T-helper 2 cell (primary cell): ENCODE measurements at places on chromosomes 16 and 17.

- no peak for DNase-seq
Observed at GRCh38 chr16:31714903-31715504, 158.6 kb upstream of the ZNF267 start.

- DNase-seq, result no peak
Observed at GRCh38 chr17:73586921-73587602, 57.2 kb downstream of the SDK2 start.

GRCh38 chr17:50903604-50904517 lies 37.7 kb upstream of the TOB1 start:
- DNase-seq, result peak; percentile 22

- no peak for DNase-seq
Observed at GRCh38 chr16:88508868-88509748, 56.0 kb downstream of the ZFPM1 start.

- no peak for DNase-seq
Observed at GRCh38 chr16:23310217-23310616, 8.1 kb downstream of the SCNN1B start.
